ENCODE measurements at places on chromosomes 16 and 17.

DNA sequence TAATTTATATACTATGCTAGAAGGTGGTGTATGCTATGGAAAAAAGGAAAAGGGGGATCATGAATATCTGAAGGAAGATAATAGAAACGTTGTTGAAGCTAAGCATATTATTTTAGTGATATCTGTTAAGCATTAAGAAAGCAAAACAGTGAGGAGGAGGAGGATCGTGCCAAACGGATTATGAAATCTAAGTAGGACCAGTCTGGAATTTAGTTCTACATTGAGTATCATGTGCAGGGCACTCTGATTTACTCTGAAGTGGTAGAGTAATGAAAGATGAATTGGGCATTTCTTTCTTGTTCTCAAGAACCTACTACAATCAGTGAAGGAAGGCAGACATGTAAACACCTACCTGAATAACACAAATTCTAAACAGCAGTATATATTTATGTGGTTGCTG, 195.3 kb downstream of the CYB561 start:
- no peak for DNase-seq

DNA sequence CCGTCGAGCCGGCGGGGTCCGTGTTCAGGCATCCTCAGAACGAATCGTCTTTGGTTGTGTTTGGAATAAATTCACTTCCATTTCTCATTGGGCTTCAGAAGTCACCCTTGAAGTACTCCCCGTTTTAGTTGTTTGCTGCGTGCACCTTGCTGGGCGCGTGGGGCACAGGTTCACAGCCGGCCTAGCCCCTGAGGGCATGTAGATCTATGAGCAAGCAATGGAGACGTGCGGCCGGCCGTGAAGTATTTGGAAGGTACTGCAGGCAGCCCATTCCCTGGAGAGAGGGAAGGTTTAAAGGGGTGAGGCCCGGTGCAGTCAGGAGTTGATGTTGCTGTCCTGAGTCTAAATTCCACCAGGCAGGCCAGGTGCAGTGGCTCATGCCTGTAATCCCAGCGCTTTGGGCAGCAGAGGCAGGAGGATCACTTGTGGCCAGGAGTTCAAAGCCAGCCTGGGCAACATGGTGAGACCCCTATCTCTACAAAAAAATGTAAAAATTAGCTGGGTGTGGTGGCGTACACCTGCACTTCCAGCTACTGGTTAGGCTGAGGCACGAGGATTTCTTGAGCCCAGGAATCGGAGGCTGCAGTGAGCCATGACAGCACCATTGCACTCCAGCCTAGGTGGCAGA, 714 bp downstream of the ACSF3 start:
- peak; percentile 54 for DNase-seq

DNA sequence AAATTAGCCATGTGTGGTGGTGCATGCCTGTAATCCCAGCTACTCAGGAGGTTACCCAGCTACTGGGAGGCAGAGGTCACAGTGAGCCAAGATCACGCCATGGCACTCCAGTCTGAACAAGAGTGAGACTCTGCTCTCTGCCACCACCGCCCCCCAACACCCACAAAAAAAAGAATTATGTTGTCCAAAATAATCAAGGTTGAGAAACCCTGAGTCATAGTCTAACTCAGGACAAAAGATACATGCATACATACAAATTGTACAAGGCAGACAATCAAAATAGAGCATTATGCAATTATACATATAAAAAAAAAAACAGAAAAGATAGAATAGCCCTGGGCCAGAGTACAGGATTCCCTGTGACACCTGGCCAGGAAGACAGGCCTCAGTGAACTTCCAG, 6.6 kb upstream of the KPNB1 start:
- DNase-seq, result no peak

GRCh38 chr16:19907161-19907992, 22.7 kb upstream of the GPRC5B start:
- peak; percentile 73 for DNase-seq

DNA sequence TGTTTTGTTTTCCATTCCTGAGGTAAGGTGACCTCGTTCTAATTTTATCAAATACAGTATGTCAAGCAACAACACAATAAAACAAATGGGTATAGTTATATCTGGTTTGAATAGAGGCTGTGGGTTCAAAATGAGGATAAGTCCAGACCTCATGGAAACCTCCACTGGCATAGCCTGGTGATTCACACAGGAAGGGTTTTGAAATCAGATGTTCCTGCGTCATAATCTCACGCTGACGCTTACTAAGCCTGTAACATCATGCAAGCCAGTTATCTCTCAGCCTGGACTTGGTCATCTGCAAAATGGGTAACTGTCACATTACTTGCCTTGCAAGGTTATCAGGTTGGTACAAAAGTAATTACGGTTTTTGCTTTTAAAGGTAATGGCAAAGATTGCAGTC, 1056.3 kb upstream of the EEF2KMT start:
- DNase-seq, result no peak

- DNase-seq, result no peak
Measured at GRCh38 chr17:47801176-47801765, 20.3 kb downstream of the OSBPL7 start.

- peak; percentile 69 for DNase-seq
Measured at GRCh38 chr17:82065638-82066303, at the start of gene DUS1L. TSS of gene DUS1L (minus strand) at chr17:82065804. CDS start at chr17:82065059, 745 bp downstream.

DNA sequence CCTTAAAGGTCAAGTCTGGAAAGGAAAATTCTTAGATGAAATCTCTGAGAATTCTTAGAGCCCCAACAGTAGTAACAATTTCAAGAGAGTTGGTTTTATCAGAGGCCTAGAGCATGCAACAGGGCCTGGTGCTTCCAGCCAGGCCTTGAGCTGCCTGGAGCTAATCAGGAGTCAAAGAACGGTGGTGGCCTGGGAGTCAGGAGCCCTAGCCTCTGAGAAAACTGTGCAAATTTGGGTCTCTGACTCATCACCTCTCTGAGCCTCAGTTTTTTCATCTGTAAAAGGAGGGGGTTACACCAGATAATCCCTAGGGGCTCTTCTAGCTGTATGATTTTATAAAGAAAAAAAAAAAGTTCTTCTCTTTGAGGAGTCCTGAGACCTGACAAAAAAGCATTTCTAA, 227.3 kb upstream of the RPL38 start:
- DNase-seq, result no peak

DNA sequence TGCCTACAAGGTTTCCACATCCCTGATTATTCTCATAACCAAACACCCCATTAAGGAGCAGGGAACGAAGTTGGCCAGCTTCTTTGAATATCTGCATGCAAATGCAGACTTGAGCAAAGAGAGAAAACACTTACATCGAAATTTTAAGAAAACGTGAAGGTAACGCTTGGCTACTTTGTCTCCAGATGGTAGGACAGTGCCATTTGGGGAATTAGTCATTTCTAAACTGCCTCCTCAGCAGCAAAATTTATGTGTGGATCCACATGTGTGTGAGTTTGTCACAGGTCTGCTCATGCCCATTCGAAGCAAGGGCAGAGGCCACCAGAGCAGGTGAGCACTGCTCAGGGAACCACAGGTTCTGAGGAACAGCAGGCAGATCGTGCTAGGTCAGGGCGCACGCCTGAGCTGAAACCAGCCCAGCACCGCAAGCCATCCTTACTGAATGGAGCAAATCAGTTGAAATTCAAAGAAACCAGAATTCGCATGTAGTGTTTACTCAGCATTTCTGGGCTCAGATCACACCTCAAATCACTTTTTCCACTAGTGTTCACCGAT, 80.1 kb downstream of the SOCS1 start:
- no peak for DNase-seq

DNA sequence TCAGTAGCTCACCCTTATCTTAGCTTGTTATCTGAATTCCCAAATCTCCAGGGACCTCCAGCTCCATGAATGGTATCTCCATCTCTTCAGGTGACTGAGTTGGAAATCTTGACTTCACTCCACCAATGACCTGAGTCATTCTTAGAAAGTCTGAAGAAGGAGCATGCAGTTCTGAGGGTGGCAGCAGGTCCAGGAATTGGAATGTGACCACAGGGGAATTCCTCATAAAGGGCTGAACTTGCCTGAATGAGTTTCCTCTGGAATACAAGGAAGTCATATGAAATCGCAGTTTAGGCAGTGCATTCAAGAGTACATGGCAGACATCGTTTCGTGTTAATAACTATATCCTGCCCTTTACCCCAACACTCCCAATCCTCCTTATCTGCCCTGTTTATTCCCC, 12.5 kb upstream of the PYY start:
- no peak for DNase-seq

DNA sequence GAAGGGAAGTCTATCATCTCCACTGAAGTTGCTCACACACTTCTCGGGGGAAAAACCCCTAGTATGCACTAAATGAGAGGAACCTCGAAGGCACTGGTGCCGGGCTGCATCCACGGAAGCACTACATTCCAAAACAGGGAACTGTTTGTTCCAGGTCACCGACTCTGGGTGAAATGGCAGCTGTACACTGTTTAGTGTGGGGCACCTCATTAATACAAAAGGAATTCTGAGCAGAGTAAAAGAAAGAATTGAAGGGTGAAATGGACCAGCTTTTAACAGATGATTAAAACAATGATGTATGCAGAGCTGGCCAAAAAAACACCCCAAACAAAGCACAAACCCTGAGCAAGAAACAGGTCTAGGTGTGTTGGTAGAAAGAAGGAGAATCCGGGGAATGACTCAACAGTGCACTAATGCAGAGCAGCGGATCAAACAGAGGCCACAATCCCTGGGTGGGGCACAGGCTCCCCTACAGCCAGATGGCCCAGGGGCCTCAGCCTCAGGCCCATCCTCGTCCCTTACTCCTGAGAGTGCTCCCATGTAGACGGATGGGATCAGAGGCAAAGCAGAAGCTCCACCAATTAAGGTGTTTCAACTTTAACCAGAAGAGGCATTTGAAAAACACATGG, 161.5 kb downstream of the ZFHX3 start:
- peak; percentile 21 for DNase-seq

GRCh38 chr17:40664582-40665333, at the start of gene KRT222:
TSS of gene KRT222 (minus strand) at chr17:40665177. CDS start at chr17:40665099, 78 bp downstream.
- no peak for DNase-seq

DNA sequence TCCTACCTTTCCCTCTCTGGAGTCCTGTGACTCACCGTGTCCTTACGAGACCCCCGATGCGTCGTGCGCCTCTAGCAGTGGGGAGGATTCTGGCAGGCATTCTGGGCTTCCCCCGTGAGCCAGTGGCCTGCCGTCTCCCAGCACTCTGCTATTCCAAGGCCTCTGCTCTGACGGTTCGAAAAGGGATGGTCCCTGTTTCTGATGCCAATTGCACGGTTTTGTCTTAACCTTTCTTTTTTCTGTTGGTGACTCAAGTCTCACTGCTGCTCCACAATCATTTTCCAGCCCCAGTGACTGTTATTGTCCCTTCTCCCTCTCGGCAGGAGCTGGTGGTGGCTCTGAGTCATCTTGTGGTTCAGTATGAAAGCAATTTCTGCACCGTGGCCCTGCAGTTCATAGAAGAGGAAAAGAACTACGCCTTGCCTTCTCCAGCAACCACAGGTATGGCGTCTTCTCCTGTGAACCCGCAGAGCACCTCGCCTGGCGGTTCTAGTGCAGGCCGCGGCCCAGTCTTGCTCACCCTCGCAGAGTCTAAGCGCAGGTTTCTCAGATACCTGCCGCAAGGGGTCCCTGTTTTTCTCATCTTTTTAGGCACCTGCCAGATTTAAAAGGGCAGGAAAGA, 100.1 kb upstream of the CHMP6 start:
- DNase-seq, result peak; percentile 73

GRCh38 chr16:82845116-82845515, 218.3 kb downstream of the CDH13 start:
- no peak for DNase-seq

DNA sequence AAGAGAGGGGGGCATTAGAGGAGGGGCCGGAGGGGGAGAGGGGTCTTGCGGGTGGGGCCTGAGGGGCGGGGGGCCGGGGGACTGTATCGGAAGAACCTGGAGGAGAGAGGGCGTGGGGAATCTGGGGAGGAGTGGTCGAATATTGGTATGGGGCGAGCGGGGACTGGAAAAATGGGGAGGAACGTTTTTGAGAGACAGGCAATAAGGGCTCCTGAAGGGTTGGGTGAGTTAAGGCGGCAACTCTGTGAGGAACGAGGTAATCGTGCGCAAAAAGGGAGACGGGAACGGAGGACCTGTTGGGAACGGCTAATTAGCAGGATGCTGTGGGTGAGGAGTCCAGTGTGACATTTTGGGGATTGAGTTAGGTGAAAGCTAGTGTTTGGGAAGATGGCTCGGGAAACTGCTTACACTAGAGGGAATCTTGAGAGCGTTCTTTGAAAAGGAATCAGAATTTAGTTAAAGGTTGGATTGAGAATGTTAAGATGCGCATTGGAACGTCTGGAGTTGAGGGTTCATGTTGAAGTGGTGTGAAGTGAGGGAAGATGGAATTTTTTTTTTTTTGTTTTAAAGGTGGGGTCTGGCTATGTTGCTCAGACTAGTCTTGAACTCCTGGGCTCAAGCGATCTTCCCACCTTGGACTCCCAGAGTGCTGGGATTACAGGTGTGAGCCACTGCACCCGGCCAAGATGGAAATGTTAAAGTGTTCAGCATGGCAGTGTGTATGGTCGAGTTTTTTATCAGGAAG, 662 bp downstream of the WIPF2 start:
- DNase-seq, result peak; percentile 67

All from RWPE1 (cell line).